AML-193 (cell line): ENCODE measurements at places on chromosomes 6 and 20.

DNA sequence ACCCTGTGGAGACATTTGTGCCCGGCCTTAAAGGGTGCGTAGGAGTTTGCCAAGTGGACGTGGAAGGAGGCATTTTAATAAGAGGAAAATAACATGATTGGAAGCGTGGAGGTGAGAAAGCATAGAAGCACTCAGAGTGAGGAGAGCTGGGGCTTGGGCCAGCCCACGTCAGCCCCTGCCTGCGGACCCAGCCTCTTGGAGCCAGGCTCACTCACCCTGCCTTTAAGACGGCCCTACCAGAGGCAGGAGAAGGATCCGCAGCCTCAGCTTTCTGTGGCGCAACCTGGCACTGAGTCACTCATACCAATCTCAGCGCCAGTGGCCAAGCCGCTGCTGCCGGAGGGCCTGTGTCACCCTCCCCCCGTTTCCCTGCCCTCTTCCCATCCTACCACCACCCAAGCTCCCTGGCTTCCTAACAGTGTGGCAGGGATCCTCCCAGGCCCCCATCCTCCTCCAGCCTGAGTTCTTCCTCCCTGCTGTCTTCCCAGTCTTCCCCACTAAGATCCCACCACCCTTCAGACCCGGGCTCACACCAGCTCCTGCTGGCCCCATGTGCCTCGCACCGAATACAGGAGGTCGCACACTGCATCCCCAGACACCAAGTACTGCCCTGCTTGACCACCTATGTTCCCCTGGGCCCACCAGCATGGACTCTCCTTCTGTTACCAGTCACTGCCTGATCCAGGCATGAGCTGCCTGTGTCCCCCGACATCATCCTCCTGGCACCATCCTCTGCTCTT lies 285.2 kb downstream of the UST start:
- DNase-seq, result peak; percentile 20

- no peak for DNase-seq
Observed at GRCh38 chr6:136087986-136088385, 162.1 kb downstream of the MTFR2 start.

DNA sequence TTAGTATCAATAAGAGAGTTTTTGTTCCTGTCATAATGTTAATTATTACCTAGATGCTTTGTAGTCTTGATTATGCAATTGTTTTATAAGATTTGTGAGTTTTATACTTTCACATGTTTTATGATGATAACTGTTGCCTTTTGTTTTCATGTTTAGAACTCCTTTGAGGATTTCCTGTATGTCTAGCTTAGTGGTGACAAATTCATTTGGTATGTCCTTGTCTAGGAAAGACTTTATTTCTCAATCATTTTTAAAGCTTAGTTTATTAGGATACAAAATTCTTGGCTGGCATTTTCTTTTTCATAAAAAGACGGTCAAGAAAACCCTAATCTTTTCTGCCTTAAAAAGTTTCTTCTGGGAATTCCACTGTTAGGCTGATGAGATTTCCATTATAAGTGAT lies 849.9 kb upstream of the EYS start:
- no peak for DNase-seq

DNA sequence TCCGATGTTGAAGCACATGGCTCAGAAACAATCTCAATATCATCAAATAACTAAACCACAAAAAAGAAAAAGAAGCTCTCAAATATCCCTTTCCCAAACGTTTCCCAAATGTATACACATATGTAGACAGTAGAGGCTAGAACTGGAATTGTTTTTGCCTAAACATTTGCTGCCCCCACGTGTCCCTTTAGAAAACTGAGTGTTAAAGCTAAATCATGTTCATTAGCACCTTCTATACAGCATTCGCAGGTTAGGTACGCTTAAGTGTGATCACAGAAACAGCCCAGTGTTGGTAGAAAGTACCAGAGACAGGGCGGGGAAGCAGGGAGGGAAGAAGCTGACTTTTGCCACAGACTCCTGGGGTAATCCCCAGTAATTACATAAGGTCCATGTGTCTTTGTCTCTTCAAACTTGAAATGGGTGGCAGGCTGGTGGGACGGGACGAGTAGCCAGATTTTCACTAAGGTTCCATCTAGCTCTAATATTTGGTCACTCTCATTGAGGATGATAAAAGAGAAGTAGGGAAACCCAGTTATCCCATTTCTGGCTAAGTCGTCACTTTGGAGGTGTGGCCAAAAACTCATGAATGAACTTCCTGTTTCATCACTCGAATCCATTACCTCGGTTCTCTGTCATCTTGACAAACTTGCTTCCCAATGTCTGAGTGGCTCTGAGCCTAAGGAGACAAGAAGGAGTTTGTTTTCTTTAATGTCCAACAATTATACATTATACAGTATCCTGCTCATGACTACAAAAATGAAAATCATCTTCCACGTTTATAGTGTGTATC lies 15.0 kb upstream of the TFAP2A start:
- peak; percentile 87 for DNase-seq

GRCh38 chr6:136465766-136466303 lies 84.4 kb downstream of the MAP7 start:
- DNase-seq, result no peak

- no peak for DNase-seq
Observed at GRCh38 chr6:164013480-164014208, 599.1 kb downstream of the QKI start.

- no peak for DNase-seq
Observed at GRCh38 chr20:54560357-54560756, 85.0 kb downstream of the DOK5 start.

DNA sequence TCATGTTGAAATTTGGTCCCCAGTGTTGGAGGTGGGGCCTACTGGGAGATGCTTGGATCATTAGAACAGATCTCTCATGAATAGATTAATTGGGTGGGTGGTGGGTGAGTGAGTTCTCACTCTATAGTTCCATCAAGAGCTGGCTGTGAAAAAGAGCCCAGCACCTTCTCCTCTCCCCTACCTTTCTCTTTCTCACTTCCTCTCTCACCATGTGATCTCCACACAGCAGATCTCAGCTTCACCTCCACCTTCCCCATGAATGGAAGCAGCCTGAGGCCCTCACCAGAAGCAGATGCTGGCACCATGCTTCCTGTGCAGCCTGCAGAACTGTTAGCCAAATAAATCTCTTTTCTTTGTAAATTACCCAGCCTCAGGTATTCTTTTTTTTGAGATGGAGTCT lies 12.9 kb upstream of the GMNN start:
- DNase-seq, result no peak

DNA sequence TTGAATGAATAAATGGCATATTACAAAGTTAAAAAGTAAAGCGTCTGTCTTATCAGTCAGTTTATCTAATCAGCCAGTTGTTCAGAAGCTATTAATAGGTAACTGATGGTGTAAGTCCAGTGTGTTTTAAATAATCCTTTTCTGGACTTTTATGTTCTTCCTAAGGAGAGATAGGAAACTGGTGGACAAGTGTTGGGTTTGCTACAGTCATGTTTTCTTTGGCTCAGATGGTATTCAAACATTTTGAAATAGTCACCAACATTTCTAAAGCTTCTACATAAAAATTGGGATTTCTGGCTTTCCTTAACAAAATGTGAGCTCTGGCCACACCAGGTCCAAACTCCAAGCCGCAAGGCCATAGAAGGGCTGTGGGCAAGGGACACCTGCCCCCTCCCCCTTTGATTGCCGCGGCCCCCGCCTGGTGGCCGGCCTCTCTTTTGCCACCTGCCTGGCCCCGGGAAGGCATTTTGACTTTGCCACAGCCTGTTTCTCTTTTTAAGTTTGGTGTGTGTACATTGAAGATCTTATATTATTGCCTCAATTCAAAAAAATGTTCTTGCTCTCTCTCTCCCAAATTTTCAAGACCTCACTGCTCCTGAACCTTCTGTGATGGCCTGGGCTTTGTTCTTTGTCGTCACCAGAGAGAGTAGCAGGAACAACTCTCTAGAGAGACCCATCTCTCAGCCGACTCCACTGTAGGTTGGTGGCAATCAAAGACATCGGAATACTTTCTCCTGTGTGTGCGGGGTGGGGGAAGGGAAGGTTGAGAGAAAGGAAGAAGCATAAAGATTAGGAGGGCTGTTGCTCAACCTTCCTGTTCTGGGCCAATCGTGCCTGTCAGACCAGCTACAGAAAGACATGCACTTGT lies 84.0 kb upstream of the ZNF217 start:
- DNase-seq, result peak; percentile 80

DNA sequence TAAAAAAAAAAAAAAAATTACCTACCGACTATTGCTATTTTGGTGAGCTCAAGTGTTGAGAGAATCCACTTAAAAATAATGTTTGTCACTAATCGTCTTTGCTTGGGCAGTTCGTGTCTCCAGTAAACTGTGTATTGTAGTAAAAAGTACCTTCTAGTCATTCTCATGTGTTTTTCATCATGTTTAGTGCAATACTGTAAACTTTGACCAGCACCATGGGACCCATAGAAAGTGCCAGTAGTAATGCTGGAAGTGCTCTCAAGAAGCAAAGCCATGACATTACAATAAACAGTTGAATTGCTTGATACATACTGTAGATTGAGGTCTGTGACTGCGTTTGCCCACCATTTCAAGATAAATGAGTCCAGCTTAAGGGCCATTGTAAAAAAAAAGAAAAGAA lies 395.2 kb downstream of the BCKDHB start:
- DNase-seq, result no peak

- no peak for DNase-seq
Observed at GRCh38 chr20:3648951-3649350, 14.2 kb downstream of the GFRA4 start.

GRCh38 chr20:60540591-60540990 lies 582.4 kb downstream of the CDH26 start:
- DNase-seq, result no peak

DNA sequence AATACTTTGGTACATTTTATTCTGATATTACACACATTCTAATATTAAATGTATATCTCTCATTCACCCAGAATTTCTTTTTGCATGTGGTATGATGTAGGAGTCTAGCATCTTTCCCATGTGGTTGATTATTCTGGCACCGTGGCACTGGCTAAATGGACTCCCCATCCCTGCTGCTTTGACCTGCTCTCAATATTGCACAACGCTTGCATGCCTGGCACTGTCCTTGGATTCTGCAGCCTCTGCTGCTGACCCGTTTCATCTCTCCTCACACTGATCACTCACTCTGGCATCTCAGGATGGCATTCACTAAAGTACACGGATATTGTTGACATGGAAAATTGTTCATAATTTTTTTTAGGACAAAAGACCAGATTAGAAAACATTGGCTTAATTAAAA lies 11.5 kb upstream of the DACT2 start:
- DNase-seq, result no peak

DNA sequence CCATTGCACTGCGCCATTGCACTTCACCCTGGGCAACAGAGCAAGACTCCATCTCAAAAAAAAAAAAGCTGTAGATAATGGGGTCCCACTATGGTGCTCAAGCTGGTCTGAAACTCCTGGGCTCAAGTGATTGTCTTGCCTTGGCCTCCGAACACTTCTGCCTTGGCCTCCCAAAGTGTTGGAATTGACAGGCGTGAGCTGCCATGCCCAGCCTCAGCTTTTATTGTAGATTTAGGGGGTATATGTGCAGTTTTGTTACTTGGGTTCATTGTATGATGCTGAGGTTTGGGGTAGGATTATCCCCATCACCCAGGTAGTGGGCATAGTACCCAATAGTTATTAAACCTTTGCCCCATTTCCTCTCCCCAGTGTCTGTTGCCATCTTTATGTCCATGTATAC lies 11.4 kb downstream of the HSPA1B start:
- no peak for DNase-seq

DNA sequence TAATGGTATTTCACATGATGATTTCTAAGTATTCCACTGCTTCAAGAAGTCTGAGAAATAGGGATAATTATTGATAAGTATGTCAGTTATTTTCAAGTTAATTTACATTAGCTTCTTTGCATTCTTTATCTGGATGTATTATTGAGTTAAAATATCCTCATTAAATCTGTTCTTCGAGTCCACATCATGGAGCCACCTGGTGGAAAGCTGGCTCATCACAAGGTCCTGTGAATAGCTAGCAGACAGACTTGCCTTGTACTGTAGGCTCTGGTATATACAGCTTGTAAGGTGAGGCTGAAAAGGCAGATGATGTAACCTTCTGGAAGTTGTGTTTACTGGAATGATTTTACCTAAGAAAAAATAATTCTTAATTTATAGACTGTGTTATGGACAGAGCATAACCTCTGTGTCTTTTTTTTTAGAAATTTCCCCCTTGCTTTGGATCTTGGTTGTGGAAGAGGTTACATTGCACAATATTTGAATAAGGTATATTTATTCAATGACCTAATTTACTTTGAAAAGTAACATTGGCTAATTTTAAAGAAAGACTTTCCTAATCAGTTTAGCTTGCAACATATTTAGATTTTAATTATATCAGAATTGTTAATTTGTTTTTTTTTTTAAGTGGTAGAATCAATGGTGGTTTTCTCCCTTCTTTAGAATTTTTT lies 3.5 kb downstream of the NDUFAF5 start:
- DNase-seq, result peak; percentile 44
